ENCODE measurements at places on chromosomes 3 and 15.

GRCh38 chr15:28208583-28208982 lies 109.5 kb upstream of the OCA2 start:
- no peak for DNase-seq

GRCh38 chr3:28846971-28847478 lies 433.8 kb upstream of the RBMS3 start:
- DNase-seq, result no peak

GRCh38 chr3:124985349-124985748 lies 50.8 kb upstream of the MUC13 start:
- peak; percentile 46 for DNase-seq

GRCh38 chr15:54582863-54583643 lies 604.8 kb downstream of the UNC13C start:
- no peak for DNase-seq

GRCh38 chr15:66994927-66995656 lies 70.3 kb upstream of the SMAD3 start:
- DNase-seq, result no peak

DNA sequence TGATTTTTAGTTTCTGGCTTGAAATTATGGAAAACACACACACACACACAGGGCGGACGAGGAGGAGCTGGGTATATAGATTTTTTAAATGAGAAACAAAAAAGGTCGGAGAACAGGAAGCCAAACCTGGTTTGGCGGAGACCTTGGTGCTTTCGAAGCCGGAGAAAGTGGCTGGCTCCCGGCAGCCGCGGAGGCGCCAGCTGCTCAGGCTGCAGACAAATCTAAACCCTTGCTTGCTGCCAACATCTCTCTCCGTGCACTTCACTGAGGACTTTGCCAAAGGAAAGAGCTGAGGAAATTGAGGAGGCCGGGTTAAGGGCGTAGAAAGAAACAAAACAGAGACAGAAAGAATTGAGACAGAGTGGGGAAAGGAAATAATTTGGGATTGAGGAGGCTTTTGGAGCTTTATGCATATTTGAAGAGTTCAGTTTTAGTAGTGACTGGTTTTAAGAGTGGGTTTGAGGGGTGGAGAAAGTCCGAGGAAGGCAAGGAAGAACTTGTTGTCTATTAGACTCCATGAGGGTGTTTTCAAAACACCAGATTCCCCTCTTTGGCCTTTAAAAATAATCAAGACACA lies 2.2 kb downstream of the ZIC1 start:
- peak; percentile 67 for DNase-seq
